ENCODE measurements at places on chromosomes 1 and 21.

GRCh38 chr1:6506210-6507036 lies 15.0 kb upstream of the PLEKHG5 start:
- no peak for DNase-seq

GRCh38 chr1:161096015-161096414 lies 2.1 kb upstream of the KLHDC9 start:
- DNase-seq = no peak

DNA sequence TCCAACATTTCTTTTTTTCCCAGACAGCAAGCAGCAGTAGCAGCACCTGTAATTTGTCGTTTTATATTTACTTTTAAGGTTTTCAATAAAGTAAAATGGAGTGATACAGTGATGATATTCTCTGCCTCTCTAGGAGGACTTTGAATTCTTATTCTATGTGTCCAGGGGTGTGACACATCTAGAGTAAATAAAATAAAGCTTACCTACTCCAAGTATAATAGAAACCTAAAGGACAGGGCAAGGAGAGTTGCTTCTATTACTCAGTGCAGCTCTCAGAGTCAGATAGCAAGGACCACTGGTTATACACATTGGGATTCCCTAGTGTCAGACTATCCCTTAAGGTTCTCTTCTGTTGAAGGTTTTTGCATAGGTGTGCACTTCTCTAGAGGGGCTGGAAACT lies 95.9 kb downstream of the LMO4 start:
- no peak for DNase-seq

GRCh38 chr21:28738882-28739281 lies 253.8 kb downstream of the LTN1 start:
- DNase-seq = no peak
